RWPE1 (cell line): ENCODE measurements at places on chromosomes 2 and 18.
A peak's percentile ranks its signal among the peaks of the same experiment; 100 is the strongest.

DNA sequence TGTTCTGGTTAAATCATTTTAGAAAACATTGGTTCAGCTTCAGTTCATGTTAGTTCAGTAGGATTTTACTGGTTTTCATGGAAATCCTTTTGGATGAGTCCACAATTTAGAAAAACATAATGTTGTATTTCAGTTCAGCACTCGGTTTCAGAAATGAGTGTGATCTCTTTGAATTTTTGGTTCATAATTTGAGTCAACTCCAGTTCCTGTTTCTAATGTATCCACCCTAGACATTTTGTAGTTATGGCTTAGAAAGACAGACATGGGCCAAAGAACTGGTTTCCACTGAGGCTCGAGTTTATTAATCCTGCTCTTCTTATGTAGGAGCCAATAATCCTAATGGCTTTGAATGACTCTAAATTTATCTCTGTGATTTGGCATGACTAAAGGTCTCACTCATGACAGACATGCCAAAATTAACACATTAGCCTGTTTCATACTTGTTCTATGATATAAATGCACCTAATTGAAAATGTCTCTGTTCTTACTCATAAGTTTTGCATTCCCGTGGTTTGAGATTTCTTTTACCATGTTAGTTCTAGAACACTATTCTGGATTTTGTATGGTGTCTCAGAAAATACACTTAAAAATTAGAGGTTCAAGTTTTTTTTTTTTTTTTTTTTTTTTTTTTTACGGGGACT lies 82.3 kb upstream of the SPRED2 start:
- no peak for DNase-seq

DNA sequence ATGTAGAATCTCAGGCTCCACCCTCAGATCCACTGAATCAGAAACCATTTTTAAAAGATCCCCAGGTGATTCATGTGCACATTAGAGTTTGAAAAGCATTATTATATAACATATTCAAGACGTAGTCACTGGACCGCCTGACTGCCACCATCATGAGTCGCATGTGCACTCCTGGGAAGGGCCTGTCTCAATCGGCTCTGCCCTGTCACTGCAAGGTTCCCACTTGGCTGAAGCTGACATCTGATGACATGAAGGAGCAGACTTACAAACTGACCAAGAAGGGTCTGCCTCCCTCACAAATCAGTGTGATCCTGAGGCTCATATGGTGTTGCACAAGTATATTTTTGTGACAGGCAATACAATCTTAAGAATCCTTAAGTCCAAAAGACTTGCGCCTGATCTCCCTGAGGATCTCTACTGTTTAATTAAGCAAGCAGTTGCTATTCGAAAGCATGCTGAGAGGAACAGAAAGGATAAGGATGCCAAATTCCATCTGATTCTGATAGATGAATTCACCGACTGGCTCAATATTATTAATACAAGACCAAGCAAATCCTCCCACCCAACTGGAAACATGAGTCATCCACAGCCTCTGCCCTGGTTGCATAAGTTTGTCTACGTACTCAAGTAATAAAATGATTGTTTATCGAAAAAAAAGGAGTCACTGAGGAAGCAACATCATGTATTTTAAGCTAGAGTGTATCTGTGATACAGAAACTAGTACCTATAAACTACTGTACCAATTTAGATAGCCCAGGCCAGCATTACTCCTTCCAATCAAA lies 26.2 kb downstream of the ATAD2B start:
- peak; percentile 62 for DNase-seq

DNA sequence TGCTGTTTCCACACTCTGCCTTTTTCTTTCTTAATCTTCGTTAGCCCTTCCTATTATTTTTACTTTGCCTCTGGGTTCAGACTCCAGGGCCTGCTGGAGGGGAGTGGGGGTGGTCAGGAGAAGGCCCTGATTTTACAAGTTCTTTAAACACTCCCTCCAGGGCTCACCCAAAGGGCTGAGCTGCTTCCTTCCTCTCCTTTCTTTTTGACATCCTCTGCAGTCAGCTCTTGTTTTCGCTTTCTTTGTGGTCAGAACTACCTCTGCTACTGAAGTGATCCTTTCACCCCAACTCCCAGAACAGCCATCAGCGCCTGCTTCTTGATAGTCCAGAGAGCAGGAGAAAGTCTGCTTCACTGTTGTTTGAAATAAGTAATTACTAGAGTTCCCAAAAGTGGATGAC lies 925.7 kb downstream of the EPHA4 start:
- no peak for DNase-seq

- DNase-seq, result no peak
Observed at GRCh38 chr2:240431271-240431660, 4.2 kb upstream of the GPC1 start.

DNA sequence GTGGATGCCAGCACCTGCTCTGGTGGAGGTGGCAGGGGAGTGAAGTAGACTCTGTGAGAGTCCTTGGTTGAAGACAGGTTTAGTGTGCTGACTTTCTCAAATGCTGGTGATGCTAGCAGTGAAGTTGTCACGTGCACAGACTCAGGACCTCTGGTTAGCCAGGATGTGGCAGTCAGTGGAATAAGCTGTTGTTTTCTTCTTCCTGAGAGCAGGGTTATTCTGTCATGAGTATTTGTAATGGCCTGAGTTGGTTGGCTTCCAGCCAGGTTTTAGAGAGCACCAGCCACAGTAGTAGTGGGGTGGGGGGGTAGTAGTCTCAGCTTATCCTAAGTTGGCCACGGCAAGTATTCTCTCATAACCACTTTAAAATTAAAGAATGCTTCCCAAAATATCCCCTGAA lies 238.5 kb upstream of the FBXO11 start:
- DNase-seq, result no peak

DNA sequence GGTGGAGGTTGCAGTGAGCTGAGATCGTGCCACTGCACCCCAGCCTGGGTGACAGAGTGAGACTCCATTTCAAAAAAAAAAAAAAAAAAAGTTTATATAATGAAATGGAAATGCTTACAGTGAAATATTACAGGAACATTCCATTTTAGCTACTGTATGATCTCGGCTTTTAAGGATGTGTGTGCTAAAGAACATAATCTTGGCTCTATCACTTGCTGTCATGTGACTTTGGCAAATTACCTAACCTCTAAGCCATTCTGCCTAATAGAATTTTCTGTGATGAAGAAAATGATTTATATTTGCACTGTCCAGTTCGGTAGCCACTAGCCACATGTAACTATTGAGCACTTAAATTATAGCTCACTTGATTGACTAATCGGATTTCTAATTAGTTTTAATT lies 36.3 kb downstream of the SMAD4 start:
- no peak for DNase-seq

DNA sequence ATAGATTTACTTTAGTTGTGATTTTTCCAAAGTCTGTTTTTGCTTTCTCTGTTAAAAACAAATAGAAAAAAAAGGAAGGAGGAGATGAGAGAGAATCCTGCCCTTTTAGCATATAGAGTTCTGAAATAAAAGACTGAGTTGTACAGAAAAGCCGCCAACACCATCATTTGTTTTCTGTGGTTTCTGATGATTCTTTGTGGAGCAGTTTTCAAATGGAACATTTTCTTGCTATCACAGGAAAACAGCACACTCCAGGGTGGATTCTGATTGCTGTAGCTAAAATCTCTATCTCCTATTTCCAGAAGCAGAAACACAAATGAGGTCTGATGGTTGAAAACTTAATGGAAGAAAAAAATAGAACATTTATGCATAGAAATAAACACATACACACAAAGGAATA lies 144.6 kb upstream of the L3MBTL4 start:
- DNase-seq, result no peak

DNA sequence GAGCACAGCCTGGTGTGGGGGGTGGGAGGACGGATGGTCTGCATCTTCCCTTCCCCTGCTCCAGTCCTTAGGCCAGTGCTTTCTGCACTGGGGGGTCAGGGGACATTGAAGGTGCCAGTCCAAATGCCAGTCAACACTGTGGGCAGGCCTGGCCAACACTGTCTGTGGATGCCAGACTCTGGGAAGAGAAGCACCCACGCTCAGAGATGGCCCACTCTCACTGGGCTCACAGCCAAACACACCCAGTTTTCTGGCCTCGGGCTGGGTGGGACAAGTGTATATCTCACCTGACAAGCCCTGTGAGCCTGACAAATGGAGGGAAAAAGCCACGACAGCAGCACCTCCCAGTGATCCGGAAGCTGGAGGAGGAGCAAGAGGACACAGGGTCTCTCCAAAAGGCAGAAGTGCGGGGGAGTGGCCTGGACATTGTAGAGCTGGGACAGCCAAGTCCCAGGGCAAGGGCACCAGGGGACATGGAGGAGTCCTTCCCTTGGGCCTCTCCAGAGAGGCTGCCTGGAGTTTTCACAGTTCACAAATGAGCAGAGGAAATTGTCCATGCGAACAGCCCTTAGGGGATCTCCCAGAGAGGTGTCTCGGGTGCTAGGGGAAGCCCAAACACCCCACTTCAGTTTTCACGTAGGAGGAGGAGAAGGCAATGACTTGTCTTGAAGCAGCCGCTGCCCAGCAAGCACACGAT lies 79.3 kb downstream of the SDC1 start:
- no peak for DNase-seq

- DNase-seq, result no peak
Observed at GRCh38 chr2:118784860-118785259, 62.6 kb downstream of the EN1 start.

- DNase-seq, result no peak
Observed at GRCh38 chr2:75074228-75074627, 115.8 kb downstream of the POLE4 start.

GRCh38 chr2:240427729-240428128 lies 7.7 kb upstream of the GPC1 start:
- no peak for DNase-seq

- DNase-seq, result no peak
Observed at GRCh38 chr2:80546766-80547165, 242.2 kb upstream of the LRRTM1 start.

DNA sequence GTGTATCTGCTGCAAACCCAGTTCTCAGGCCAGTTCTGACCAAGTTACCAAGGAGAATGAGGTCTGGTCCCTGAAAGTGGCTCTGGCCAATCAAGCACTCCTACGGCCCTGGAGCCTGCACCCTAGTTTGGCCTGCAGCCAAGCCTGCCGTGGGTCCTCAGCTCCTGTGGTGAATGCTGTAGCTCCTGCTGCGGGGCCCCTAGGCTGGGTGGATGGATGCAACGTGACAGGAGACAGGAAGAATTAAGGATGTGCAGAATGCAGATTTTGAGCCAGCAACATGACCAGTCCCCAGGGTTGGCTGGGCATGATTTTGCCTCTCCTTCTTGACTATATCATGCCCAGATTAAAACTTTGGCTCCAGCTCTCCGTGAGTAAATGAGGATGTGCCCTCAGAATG lies 97.2 kb downstream of the SMAD7 start:
- DNase-seq, result no peak

DNA sequence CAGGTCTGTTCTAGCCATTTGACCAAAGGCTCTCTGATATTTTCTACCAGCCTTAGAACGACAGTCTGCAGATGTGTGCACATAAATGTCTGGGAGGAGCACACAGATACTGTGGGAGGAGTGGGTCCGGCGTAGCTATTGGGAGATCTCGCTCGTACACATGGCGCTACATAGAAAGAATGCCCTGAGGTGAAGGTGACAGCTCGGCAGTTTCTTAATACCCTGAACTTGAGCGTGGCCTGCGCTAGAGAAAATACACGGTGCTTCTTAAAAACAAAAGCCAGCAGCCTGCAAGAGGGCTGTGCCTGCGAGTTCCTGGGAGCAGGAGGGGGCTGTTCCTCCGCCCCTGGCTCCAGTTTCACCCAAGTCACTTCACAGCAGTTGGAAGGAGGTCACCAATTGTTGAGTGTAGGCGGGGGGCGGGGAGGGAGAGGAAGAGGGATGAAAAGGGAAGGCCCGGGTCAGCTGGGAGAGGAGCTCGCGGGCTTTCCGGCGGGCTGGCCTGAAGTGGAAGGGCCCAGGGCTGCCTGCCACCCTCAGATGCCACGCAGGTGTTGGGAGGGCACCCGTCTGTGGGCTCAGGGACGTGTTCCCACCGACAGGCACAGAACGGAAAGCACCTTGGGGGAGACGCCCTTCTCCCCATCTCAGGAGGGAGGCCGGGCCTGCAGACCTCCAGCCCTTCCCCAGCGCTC lies 124.7 kb upstream of the ZNF516 start:
- no peak for DNase-seq

- no peak for DNase-seq
Observed at GRCh38 chr18:79739440-79739778, 58.3 kb upstream of the KCNG2 start.

DNA sequence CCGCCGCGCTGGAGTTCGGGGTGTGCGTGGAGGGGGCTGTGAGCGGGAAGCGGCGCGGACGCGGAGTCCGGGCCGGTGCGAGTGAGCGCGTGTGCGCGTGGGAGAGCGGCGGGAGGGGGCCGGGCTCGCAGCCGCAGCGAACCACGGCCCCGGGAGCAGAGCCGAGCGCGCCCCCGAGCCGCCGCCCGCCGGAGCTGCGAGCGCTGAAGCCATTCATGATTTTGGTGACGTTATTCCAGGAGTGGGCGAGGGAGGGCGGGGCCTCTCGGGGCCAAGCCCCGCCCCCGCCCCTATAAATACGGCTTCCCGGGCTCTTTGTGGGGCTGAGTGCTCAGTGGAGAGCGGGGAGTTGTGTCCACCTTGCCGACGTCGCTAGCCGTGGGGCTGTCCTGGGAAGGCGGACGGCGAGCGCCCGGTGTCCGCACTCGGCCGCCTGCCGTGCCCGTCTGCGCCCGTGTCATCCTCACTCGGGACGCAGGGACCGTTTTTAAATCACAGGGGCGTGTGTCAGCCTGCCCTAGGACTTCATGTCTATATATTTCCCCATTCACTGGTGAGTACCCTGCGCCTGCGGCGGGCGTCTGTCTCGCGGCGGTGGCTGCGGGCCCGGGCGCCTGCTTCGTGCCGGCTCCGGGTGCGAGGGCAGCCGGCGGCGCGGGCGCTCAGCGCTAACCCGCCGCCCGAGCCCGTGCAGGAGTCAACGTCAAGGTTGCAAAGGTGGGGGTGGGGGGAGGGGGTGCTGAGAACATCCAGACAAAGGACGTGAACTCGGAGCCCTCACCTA lies at the start of gene LBH:
Gene LBH, plus strand, starts transcription at position 323 of the 784 bp plus-strand sequence. Its CDS starts 205 bp downstream, at position 528.
- peak; percentile 60 for DNase-seq

DNA sequence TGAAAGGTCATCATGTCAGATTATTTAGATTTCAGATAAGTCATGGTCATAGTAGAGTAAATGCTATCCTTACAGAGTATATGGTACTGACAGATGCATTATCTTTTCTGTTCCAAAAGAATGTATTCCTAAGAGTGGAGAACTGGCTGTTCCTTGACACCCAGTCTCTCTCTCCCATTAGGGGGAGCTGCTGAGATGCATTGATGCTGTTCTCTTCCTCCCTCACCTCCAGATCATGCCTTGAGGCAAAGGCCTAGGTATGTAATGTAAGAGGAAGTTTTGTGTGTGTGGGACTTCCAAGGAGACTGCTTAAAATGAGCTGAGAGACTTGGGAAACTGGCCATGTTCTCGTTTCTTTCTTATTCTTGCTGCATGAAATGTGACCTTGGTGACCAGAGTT lies 979.5 kb upstream of the CELF4 start:
- DNase-seq, result no peak

GRCh38 chr18:27585602-27586173 lies 400.6 kb upstream of the CHST9 start:
- no peak for DNase-seq

GRCh38 chr2:28103611-28104010 lies 213.1 kb downstream of the BABAM2 start:
- DNase-seq, result no peak

GRCh38 chr18:68847219-68847837 lies 49.4 kb downstream of the CCDC102B start:
- no peak for DNase-seq
